ENCODE measurements at places on chromosomes 3 and 15. TPM values are rescaled to one million over a fixed set of nuclear protein-coding genes. Genes with fewer than 3 reads are reported as not detected.
A peak's percentile ranks its signal among the peaks of the same experiment; 100 is the strongest.

DNA sequence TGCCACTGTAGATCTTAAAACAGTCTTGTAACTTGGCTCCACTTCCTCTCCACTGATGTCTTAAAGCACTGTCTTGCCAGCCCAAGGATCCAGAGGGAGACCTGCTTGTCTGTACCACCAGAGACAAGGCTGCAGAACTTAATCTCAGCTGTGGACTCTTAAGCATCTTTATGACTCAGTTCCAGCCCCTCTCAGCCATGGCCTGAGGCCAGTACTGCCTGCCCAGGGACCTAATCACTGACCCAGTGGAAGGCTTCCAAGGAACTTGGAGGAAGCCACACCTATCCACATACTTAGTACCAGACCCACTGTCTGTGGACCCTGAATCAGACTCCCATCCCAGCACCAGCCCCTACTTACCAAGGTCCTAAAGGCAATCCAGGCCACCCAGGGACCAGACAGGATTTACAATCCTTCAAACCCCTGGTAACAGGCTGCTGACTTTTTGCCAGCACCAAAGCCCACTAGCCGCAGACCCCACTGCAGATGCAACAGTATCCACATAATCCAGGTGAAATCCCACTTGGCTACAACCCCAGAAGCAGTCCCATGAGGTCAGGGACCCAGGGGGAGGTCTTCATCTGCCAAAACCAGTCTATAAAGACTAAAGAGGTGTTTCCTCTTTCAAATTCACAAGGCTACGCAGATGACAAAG is 41.9 kb upstream of the PRR20G start:
- DNase-seq, result no peak

GRCh38 chr3:184868477-184868876 is 56.5 kb downstream of the VPS8 start:
- DNase-seq, result no peak

GRCh38 chr15:89880727-89881126 is 13.1 kb downstream of the AP3S2 start:
- no peak for DNase-seq

DNA sequence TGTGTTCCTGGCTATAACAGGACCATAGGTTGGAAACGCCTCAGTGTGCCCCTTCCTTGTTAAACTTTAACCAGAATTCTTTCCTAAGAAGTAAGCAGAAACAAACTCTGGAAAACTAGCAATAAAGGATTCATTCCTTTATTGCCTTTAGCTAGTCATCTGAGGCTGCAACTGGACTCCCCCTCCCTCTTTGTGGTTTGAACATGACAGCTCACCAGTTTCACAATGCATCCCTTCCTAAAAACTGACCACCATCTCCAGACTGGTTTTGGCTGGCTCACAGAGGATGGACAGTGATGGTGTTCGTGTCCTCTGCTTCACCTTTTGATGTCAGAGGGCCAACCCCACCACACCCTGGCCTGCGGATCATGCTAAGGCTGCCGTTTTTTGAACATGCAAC is 27.9 kb upstream of the TGFBR2 start:
- peak; percentile 62 for DNase-seq

GRCh38 chr3:54538346-54538745 is 389.5 kb downstream of the LRTM1 start:
- DNase-seq, result no peak

DNA sequence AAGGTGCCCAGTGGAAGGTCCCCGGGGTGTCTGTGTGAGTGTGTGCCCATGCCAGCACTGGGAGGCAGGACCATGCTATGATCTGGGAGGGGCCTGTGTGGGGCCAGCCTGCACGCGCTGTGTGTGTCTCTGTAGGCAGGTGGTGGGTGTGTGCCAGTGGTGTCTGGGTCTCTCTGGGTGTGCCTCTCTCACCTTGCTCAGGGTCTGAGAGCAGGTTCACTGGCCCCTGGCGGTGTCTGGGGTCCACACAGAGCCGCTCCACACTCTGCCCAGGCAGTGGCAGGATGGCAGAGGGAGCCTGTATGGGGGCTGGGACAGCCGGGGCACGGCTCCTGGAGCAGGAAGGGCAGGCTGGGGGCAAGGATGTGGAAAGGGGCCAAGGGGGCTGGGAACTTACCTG is 12.6 kb downstream of the ITIH4 start:
- no peak for DNase-seq

DNA sequence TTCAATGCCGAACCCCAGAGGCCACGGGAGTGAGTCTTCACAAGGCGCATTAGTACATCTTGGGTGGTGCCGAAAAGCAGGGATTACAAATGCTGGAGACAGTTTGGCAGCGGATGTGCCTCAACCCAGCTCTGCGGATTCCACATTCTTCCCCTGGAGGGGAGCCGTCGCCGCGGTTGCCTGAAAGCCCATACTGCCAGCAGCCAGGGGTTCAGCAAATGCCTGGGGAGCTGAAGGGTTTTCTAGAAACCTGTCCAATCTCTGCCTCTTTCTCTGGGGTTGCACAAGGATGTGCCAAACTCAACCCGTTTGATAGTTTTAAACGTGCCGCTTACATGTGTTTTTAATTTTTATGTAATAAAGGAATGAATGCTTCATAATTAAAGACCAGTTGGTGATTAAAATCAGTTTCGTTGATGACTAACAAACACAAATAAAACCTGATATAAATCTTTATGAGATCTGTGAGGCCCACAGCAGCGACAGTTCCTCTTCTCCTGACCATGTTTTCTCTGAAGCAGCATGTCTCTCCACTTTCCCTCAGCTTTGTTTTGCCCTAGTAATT is 74.6 kb upstream of the LEKR1 start:
- DNase-seq, result no peak

- no peak for DNase-seq
Observed at GRCh38 chr15:31799715-31800321, 230.5 kb upstream of the CHRNA7 start.

- no peak for DNase-seq
Observed at GRCh38 chr15:69953816-69954215, 143.9 kb downstream of the TLE3 start.

Gene PAQR9
- not detected for total RNA-seq

Gene CLRN1
- total RNA-seq, result not detected

Gene CPNE4
- total RNA-seq, result not detected
